ENCODE measurements at places on chromosomes 2 and 18. TPM values are rescaled to one million over a fixed set of nuclear protein-coding genes. Genes with fewer than 3 reads are reported as not detected.

Gene PRKAG3
- not detected for total RNA-seq

Gene CRYBA2
- total RNA-seq, result not detected

Gene RPS27A
- total RNA-seq, result 1,638 TPM

Gene MALL
- 204 TPM for total RNA-seq

Gene ETAA1
- 19.3 TPM for total RNA-seq

Measured in myometrial cell (primary cell).